ENCODE measurements at places on chromosomes 7 and 10.

DNA sequence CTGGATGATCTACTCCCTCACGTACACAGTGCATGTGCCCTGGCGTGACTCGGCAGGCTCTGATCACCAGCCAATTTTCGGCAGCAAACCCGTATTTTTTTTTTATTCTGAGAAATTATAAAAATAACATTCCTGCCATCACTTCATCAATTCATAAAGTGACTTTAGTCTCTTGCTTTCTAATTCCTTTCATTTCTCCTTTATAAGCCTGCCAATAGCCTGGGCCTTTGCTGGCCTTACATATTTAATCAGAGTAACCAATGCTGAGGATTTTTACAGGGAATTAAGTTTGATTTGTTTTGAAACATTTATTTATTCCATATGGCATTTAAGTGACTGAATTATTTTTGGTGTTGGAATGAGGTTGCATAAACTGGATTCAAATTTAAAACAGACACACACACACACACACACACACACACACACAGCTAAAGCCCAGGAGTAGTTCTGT lies 140.8 kb downstream of the ETV1 start:
- no peak for DNase-seq

DNA sequence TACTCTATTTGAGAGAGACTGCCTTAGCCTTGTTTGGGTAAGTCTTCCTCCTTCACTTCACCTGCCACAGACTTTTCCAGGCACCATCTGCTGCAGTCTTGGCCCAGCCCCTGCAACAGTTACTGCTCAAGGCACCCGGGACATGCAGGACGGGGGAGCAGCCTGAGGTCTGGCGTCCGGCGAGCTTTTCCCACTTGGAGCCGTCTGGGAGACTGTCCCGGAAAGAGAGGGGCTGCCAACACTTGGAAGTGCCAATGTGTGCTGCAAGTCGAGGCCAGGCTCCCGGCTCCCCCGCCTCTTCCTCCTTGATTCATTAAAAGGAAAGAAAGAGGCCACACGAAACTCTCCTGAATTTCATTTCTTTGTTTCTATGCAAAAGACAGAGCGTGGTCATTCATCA lies 13.7 kb downstream of the HTRA1 start:
- DNase-seq, result no peak

GRCh38 chr7:11345621-11346020 lies 371.9 kb downstream of the PHF14 start:
- DNase-seq, result no peak

GRCh38 chr7:1693991-1694524 lies 24.0 kb downstream of the ELFN1 start:
- peak; percentile 66 for DNase-seq

DNA sequence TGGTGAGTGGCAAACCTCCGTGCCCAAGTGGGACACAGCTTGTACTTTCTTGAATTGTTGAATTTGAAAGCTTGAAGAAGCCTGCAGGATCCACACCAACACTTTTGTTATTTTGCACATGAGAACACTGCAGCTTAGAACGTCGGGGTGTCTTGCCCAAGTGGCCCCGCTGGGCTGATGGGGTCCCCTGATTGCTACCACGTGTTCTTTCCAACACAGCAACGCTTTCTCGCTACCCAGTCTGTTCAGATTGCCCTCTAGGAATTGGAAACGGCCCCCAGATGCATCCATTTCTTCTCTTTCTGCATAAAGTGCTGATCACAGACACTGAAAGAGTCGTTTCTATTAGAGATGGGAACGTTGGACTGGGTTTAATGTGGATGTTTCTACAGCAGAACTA lies 268.5 kb downstream of the ADARB2 start:
- no peak for DNase-seq

- DNase-seq, result no peak
Observed at GRCh38 chr10:51257511-51258248, 183.4 kb downstream of the PRKG1 start.

DNA sequence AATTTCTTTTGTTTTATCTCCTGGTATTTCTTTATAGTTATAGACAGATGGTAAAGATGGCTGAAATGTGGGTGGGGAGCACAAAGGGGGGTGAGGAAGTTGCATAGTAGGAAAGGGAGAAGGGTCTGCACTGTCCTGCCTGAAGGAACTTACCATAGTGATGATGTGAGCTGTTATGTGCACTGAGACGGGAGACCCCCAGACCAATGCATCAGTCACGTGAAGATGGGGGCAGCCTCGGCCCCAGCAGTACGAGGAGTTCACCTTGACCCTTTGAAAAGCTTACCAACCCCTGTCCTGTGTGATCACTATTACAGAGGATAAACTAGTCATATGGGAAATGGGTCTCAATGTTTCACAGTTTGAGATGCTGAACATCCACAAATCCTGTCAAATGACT lies 316.3 kb downstream of the TNS3 start:
- DNase-seq, result no peak

GRCh38 chr10:9437131-9437530 lies 1382.6 kb downstream of the GATA3 start:
- peak; percentile 22 for DNase-seq

- no peak for DNase-seq
Observed at GRCh38 chr10:6128591-6129251, 39.9 kb downstream of the RBM17 start.

- no peak for DNase-seq
Observed at GRCh38 chr7:26627891-26628341, 236.5 kb downstream of the SKAP2 start.

DNA sequence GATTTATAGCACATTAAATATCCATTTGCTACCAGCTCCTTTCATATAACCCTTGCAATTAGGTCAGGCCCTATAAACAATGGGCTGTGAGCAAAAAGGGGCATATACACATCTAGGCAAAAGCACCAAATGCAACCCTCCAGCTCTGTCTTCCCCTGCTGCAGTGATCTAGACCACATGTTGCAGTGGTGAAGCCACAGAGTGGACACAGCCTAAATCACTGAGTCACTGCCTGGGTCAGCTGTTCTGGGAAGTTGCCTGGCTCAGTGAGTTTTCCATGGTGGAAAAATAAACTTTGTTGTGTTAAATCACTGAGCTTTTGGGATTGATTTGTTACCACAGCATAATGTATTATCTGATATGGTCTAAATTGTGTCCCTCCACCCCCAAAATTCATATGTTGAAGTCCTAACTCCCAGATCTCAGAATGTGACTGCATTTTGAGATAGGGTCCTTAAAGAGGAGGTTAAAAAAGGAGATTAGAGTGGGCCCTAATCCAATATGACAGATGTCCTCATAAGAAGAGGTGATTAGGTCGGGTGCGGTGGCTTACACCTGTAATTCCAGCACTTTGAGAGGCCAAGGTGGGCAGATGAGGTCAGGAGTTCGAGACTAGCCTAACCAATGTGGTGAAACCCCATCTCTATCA lies 70.4 kb downstream of the ZFAND4 start:
- DNase-seq, result peak; percentile 13
